ENCODE measurements at places on chromosomes 4 and X. TPM values are rescaled to one million over a fixed set of nuclear protein-coding genes. Genes with fewer than 3 reads are reported as not detected.

DNA sequence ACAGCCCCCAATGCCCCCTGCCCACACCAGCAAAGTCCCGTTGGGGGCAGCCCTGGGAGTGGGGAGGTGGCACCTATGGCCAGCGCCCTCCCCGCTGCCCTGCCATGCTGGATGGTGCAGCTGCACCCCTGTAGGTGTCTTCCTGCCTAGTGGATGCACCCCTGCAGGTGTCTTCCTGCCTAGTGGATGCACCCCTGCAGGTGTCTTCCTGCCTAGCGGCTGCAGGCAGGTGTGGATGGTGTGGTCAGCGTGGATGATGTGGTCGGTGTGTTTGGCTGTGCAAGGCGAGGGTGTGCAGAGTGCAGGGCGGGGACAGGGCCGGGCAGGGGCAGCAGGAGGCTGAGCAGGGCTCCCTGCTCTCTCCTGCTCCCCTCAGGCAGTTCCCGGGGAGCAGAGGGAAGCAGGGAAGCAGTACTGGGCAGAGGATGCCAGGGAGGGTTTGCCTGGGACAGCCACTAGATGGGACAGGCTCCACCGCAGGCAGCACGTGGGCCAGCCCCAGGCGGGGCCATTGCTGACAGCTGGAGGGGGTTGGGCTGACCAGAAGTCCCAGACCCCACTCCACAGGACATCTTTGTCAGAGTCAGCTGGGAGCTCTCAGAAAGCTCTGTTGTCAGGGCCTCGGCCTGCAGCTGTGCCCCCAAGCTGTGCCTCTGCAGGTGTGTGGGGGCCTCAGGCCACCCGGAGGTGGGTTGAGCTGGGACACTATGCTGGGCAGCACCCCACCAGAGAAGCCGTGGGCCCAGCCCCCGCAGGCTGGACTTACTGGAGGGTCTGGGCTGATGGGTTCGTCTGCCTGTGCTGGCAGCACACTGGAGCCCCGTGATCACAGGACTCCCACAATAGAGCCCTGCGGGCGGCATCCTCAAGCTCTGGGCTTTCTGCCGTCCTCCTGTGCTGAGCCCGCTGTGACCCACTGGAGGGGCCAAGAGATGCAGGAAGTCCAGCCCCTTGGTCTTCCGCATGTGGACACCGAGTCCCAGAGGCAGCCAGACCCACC lies 23.7 kb downstream of the DOK7 start:
- peaks cover 20% of the 10 kb centered on the region for H3K36me3 ChIP-seq
- DNase-seq = no peak
- H3K27me3 ChIP-seq = peaks cover 9% of the 10 kb centered on the region
- peak overlapping the region; percentile 53 for H3K27ac ChIP-seq
- H3K4me1 ChIP-seq = peaks cover 45% of the 10 kb centered on the region
- H3K4me3 ChIP-seq = peak overlapping the region; percentile 36

DNA sequence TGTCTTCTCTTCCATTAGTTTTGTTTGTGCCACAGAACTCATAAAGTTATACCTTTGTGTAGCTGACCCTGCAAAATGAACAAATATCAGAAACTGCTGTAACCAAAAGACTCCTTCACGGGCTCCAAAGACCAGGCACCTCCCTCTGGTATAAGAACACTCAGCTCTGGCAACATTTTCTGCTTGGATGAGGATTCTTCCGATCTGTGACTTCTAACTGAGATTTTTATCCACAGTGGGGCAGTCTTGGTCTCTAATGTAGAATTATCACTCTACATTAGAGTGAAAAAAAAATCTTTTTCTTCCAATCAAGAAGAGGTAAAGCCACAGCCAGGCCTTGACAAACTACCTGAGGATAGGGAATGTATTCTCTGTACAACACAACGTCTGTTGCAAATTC lies 38.5 kb upstream of the PRSS48 start:
- DNase-seq = no peak
- H3K27ac ChIP-seq = no peak overlapping the region
- peaks cover 15% of the 10 kb centered on the region for H3K27me3 ChIP-seq
- H3K4me1 ChIP-seq = no peaks in the 10 kb centered on the region
- no peak overlapping the region for H3K4me3 ChIP-seq

DNA sequence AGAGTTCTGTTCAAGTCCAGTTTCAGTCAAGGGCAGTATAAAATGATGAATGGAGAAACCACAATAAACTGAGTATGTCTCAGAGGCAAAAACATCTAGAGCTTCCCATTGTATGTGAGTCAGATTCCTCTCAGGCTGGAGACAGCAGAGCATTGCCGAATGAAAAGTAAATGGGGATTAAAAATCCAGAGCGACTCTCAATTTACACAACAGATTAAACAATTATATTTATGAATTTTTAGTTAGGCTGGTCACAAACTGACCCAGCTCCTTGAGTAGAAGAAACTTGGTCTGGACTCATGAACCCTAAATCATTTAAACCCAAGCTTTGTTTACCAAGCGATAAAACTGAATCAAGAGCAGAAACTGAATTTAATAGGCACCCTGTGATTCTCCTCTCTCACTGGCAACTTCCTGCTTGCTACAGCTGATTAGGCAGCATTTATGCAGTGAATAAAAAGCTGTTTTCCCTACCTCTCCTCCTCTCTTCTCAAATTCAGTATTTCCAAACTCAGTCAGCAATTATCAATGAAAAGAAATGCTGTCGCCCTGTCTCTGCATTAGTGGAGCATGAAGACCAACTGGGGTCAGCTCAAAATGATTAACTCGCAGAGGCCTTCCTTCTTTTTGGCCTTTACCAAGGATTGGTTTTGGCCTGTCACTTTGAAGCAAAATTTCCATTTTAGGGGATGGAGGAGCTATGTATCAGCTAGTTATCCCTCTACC lies 568.0 kb downstream of the PDHA2 start:
- H3K4me1 ChIP-seq = no peaks in the 10 kb centered on the region
- H3K27me3 ChIP-seq = no peaks in the 10 kb centered on the region
- no peak for DNase-seq
- H3K27ac ChIP-seq = no peak overlapping the region

- no peak overlapping the region for H3K27ac ChIP-seq
- no peak overlapping the region for H3K4me3 ChIP-seq
- H3K27me3 ChIP-seq = no peaks in the 10 kb centered on the region
- H3K36me3 ChIP-seq = peaks cover 5% of the 10 kb centered on the region
- no peak for DNase-seq
Observed at GRCh38 chrX:43269201-43269600, 386.9 kb upstream of the MAOA start.

GRCh38 chr4:14434916-14435315 lies 567.4 kb upstream of the CPEB2 start:
- H3K4me1 ChIP-seq = peaks cover 14% of the 10 kb centered on the region
- DNase-seq = no peak
- H3K27me3 ChIP-seq = no peaks in the 10 kb centered on the region
- H3K36me3 ChIP-seq = no peaks in the 10 kb centered on the region
- no peak overlapping the region for H3K4me3 ChIP-seq
- H3K27ac ChIP-seq = no peak overlapping the region

GRCh38 chr4:3857269-3857926 lies 91.2 kb downstream of the ADRA2C start:
- H3K27me3 ChIP-seq = peaks cover 7% of the 10 kb centered on the region
- no peak overlapping the region for H3K4me3 ChIP-seq
- no peaks in the 10 kb centered on the region for H3K36me3 ChIP-seq
- H3K4me1 ChIP-seq = peaks cover 5% of the 10 kb centered on the region

DNA sequence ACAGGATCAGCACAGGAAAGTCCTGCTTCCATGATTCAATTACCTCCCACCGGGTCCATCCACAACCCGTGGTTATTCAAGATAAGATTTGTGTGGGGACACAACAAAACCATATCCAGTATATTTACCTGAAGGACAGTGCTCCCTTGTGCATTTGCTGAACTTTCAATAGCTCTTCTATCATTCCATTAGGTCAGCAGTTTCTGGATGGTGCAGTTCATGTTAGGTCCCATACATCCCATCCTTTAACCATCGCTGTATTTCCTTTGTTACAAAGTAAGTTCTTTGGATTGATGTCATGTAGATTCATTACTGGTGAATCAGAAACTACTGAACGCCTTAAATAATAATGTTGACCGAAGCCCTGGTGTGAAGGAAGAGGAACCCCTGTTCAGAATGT lies 775.9 kb downstream of the TRIML1 start:
- no peaks in the 10 kb centered on the region for H3K4me1 ChIP-seq
- no peak for DNase-seq
- no peak overlapping the region for H3K4me3 ChIP-seq
- no peak overlapping the region for H3K27ac ChIP-seq

GRCh38 chrX:22320236-22320873 lies 47.6 kb downstream of the CBLL2 start:
- no peaks in the 10 kb centered on the region for H3K36me3 ChIP-seq
- DNase-seq = no peak
- H3K4me1 ChIP-seq = no peaks in the 10 kb centered on the region

The SLC9B1 gene
- polyA plus RNA-seq = 1.7 TPM

The ARX gene
- not detected for polyA plus RNA-seq

The GUCY1A1 gene
- 2.1 TPM for polyA plus RNA-seq

The SMIM10 gene
- 1.0 TPM for polyA plus RNA-seq
